ENCODE measurements at places on chromosomes 5 and 9.

DNA sequence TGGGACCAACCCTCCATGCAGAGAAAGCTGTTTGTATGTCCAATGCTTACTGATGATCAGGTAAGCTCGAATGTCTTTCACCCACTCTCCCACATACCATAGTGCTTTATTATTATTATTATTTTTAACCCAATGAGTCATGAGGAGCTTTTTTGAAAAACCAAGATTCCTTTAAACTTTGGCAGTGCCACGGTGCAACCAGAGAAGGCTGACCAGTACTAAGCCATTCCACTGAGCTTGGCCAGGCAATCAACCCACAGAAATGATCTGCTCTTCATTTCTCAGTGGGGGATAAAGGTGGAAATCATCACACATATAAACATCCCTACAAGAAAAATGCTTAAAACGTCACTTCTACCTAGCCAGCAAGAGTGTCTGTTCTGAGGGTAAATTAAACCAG, 35.5 kb downstream of the JAKMIP2 start:
- DNase-seq = no peak

GRCh38 chr9:97763874-97764273, 66.7 kb upstream of the XPA start:
- no peak for DNase-seq

GRCh38 chr5:58958701-58959100, 375.8 kb downstream of the RAB3C start:
- DNase-seq = no peak

GRCh38 chr9:133892193-133892920, 99.8 kb downstream of the VAV2 start:
- no peak for DNase-seq

- no peak for DNase-seq
These were observed 10.3 kb downstream of the NINJ1 start for GRCh38 chr9:93123561-93124283.

DNA sequence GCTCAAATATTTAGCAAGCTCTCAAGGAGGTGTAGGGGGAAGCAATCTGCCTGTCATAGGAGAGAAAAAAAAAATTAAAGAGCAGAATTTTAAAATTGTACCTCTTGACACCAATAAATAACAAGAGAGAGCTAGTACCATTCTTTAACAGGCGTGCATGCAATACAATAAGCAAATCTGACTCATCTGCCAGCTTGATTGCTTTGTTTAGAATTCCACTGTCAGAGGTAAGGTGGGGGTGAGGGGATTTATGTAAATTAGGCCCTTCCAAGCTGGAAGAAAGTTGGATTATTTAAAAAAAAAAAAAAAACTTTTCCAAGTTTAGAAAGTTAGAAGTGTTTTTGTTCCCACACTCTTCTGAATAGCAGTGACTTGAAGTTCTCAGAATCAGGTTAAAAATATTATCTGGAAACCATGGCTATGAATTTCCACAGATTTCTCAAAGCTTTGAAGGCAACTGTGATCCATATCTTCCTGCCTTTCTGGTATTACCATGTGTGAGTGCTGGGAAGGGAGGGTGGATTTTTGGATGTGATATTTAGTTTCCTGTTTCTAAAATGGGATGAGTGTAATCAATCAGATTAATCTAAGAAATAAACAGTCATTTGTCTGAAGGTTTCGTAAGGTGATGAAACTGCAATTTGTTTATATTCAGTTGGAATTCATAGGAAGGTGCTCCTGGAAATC, 477.5 kb downstream of the TLE4 start:
- DNase-seq = no peak

DNA sequence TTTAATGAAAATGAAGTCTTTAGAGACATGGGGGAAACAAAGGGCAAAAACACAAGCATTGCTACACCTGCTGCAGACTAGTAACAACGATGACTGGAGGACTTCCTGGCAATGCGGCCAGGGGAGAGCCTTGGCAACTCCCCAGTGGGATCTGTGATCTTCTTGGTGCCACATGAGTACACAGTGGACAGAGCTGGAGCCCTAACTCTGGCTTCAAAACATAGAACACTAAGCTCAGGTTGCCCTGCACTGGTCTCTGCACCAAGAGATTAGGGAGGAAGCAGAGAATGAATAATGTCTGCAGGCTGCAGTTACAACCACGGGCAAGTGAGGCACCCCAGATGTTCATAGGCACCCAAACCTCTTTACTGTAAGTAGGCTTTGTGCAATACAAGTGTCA, 91.1 kb downstream of the MRPS27 start:
- no peak for DNase-seq

DNA sequence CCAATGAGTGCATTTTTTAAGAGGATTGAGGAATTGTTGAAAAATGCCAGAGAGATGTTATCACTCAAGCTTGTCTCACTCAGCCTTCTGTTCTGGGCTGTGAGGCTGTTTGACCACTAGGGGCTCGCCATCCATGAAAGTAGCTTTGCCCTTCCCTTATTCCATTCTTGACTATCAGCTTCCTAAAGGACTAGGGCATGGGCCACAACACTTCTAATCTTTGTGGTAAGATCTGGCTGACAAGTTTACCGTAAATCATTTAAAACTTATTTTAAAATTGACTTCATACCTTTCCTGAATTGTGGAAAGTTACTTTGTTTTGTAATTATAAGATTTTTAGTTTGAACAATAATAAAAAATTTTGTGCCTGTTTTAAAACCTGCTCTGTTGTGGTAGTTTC, 49.5 kb downstream of the TJP2 start:
- peak; percentile 40 for DNase-seq

GRCh38 chr9:121478816-121479676, 20.6 kb downstream of the GGTA1 start:
- no peak for DNase-seq

- no peak for DNase-seq
These were observed 7.0 kb upstream of the GBGT1 start for GRCh38 chr9:133170716-133171115.

DNA sequence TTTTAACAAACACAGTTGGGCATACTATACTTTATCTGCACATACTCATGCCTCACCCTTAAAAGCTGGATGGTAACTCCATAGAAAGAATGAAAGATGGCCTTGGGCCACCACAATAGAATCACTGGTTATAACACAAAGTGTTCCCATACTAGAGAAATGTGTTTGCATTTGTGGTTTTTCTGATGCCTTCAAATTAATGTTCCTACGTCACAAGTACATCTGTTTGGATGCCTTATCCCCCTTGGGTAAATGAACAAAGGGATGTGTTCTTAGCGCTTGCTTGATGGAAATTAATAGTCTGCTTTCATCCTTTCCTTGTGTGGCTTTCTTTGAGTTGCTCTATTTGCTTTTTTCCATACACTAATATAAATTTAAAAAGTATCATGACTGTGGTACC, 291.1 kb upstream of the PDE4D start:
- DNase-seq = no peak

- DNase-seq = no peak
These were observed 116.1 kb upstream of the PITX1 start for GRCh38 chr5:135149956-135150723.

GRCh38 chr5:157816682-157817386, 42.1 kb downstream of the CLINT1 start:
- DNase-seq = no peak

DNA sequence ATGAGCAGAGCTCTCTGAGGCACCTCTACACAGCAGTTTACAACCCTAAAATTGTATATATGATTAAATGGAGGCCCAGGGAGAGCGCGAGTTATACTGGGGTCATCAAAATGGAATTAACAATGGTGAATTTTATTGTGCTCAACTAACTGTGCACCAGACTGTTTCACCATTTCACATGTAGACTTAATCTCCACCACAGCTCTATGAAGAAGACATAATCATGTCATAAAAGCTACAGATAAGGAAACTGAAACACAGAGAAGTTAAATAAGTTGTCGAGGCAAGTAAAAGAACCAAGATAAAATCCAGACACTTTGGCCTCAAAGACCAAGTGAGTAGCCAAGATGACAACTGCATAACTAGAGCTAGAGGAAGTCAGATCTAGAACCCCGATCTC, 1.5 kb downstream of the SH3TC2 start:
- no peak for DNase-seq

GRCh38 chr9:87569008-87569509, 71.4 kb downstream of the DAPK1 start:
- DNase-seq = no peak

GRCh38 chr5:7500256-7500655, 104.3 kb downstream of the ADCY2 start:
- no peak for DNase-seq

DNA sequence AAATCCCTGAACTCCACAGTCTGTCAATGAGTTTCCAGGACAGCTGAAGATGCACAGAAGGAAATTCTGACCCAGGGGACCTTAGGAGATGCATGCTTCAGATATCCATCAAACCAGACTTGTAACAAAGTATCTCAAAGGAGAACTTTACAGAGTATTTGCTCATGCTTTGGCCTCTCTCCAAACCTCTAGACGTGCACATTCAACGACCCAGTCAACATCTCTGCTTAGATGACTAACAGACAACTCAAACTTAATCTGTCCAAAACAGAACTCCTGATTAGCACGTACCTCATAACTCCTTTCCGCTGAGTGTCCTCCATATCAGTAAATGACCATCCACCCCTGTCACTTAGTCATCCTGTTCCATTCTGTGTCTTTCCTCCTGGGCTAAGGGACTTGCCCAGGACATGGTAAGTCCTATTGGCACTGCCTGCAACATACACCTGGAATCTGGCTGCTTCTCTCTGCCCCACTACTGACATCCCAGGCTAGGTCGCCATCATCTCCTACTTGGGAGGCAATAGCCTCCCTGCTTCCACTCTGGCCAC, 107.4 kb downstream of the LMNB1 start:
- no peak for DNase-seq

DNA sequence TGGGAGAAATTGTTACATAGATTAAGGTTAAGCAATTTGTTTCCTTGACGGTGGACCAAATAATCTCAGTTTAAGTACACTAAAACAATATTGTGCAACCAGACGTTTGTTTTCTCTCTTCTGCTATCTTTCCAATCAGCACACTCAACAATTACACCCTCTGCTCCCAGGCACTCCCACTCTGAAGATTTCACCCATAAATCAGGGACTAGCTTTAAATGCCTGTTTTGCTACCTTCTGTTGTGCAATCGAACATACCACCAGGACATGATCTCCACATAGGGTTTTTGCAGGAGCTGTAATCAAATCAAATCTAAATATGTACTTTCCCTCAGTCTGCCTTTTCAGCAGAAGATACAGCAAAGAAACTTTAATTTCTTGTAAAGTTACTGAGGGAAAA, 405.8 kb upstream of the TLE4 start:
- DNase-seq = no peak

DNA sequence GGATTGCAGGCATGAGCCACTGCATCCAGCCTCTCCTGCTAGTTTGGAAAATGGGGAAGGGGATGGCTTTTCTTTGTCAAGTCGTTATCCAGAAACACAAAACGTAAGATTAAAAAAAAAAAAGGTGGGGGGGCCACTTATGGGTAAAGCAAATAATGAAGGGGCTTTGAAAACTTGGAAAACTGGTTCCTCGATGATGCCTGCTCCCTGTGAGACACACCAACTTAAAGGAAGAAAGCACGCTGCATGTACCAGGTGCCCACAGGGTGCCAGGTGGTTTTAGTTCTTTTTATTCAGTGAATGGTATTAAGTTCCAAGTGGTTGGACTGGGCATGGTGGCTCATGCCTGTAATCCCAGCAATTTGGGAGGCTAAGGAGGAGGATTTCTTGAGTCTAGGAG, 170.1 kb downstream of the GOLPH3 start:
- no peak for DNase-seq

DNA sequence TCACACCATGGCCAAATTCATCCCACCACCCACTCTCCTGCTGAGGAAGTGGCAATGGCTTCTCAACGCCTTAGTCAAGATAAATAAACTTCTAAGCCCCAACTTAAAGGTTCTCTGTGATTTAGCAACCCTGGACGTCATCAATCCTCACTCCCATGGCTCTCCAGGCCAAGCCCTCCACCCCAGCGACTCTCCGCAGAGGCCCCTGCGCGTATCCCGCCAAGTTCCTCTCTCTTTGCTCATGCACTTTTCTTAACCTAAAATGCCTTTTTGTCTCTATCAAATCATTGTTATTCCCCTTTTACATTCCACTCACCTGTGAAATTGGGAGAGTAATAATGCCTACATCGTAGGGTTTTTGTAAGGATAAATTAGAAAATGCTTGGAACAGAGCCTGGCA, 88.6 kb downstream of the NRG2 start:
- no peak for DNase-seq

DNA sequence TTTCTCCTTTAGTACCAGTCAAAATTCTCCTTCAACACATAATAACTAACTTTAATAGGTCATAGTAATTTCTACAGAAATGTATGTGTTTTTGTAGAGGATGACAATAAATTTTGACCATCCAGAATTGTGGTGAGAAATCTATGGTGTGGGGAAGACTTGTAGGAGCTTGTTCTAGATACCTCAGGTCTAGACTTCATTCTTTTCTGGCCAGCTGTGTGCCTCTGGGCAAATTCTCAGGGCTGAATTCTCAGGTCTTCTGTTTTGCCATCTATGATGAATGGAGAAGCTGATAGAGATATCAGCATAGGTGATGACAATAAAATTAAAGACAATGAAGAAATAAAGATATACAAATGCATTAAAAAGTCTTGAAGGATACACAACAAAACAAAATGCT, 298.6 kb upstream of the MEF2C start:
- no peak for DNase-seq

DNA sequence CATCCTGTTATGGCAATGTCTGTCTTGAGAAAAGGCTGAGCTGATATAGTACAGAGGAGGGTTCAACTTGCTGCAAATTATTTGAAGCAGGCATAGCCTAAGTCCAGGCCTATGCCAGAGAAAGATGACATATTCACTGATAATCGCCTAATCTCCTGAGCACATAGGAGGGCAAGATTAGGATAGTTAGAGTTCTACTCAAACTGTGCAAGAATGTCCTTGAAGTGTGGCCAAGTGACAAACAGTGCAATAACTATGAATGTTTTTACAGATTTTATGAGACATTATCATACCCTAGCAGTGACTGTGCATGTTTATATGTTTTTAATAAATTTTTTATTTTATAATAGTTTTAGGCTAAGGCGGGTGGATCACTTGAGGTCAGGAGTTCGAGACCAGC, 96.2 kb downstream of the TSSK1B start:
- no peak for DNase-seq

GRCh38 chr5:96243203-96243602, 189.8 kb downstream of the PCSK1 start:
- no peak for DNase-seq

- no peak for DNase-seq
These were observed 4.5 kb upstream of the TMEM252 start for GRCh38 chr9:68545033-68545705.

GRCh38 chr5:125600559-125600958, 822.6 kb upstream of the GRAMD2B start:
- DNase-seq = no peak

DNA sequence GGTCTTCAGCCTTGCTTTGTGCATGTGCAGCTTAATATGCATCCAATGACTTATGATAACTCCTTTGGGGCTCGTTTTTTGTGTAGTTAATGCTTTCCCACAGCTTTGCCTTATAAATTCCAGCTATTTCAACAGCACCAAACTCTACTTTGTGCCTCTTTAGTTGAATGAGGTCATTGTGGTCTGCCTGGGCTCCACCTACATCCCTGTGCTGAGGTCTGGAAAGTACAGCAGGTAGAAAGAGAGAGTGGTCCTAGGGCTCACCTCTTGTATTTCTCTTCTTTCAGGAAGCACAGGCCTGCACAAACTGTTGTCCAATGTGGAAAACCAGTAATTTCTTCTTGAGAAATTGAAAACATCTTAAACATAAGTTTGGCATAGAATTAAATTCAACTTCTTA, 167.2 kb downstream of the XRCC4 start:
- DNase-seq = no peak

GRCh38 chr5:142206801-142207200, 98.2 kb downstream of the NDFIP1 start:
- DNase-seq = no peak
